Glomerular endothelial cell (primary cell): ENCODE measurements at places on chromosomes 11 and 22. TPM values are rescaled to one million over a fixed set of nuclear protein-coding genes. Genes with fewer than 3 reads are reported as not detected.

The SCGB1C1 gene
- not detected in 2 replicates for total RNA-seq

The SHANK3 gene
- 51.9 and 103 TPM in 2 replicates for total RNA-seq

The PARVG gene
- total RNA-seq, result not detected in 2 replicates

The HEPN1 gene
- total RNA-seq, result 0.18 TPM in 1 of 2 replicates, not detected in the other

The OR5M11 gene
- total RNA-seq, result not detected in 2 replicates

The NKAPD1 gene
- total RNA-seq, result 10.5 and 14.4 TPM in 2 replicates

The GLYAT gene
- total RNA-seq, result not detected in 2 replicates

The EXPH5 gene
- total RNA-seq, result 0.82 TPM in 2 replicates

The TRPM5 gene
- not detected in 2 replicates for total RNA-seq

The LMO2 gene
- total RNA-seq, result 47.8 and 67.6 TPM in 2 replicates

The CRACR2B gene
- total RNA-seq, result 13.5 and 19.4 TPM in 2 replicates

The THYN1 gene
- total RNA-seq, result 57.5 and 71.5 TPM in 2 replicates

The CHKA gene
- total RNA-seq, result 31.0 and 45.6 TPM in 2 replicates

The DERL3 gene
- 0.12 TPM in 1 of 2 replicates, not detected in the other for total RNA-seq

The SYT13 gene
- 0.05 and 0.06 TPM in 2 replicates for total RNA-seq

The CASP5 gene
- total RNA-seq, result not detected in 2 replicates

The NR1H3 gene
- total RNA-seq, result 4.1 and 7.6 TPM in 2 replicates
